ENCODE measurements at places on chromosomes 4 and X.

DNA sequence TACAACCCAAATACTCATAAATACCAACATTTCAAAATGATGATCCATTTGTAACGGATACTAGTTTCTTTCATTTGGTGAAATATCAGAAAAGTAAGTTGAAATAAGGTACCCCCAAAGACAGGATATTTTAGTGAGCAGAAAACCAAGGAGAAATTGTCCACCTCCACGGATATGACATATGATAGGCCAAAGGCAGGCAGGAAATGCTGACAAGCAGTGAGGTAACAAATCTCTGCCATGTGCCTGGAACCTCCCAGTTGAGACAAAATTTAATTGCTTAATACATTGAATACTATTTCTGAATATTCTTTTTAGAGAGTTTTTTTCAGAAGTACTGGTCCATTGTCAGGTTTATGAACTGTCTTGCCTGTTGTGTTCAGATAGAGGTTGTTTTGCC lies 118.8 kb downstream of the GATB start:
- no peak for DNase-seq

- peak; percentile 38 for DNase-seq
Measured at GRCh38 chr4:140103676-140104075, 50.3 kb downstream of the MAML3 start.

- no peak for DNase-seq
Measured at GRCh38 chr4:19429684-19430083, 822.0 kb upstream of the SLIT2 start.

DNA sequence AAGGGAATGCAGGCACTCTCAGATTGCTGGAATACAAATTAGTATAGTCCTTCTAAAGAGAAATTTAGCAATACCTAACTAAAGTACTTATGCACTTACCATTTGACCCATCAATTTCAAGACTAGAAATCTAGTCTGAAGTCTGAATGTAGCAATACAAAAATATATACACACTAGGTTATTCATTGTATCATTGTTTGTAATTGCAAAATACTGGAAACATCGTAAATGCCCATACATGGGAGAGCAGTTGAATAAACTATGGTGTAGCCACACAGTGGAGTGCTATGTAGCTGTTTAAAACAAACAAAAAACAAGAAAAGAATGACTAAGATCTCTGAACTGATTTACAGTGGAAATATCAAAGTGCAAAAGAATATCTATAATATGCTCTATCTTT lies 346.4 kb downstream of the ZNF674 start:
- no peak for DNase-seq

GRCh38 chrX:9312922-9313867 lies 151.7 kb upstream of the TBL1X start:
- no peak for DNase-seq

DNA sequence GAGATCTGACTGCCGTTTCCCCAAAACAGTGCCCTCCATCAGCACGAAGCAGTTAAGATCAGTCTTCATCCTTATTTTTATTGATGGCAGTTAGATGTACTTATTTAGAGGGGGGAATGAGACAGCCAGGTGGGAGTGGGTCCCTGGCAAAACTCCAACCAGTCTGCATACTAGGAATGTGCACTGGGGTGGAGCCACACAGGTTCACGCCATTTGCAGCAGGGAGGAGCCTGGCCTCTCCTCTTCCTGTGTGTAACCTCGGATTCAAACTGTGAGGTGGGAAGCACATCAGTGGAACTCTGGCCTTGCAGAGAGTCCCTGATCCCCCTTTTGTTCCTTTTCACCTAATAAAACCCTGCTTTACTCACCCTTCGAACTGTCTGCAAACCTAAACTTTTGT lies 987.7 kb upstream of the GRIA3 start:
- DNase-seq = no peak

- no peak for DNase-seq
Measured at GRCh38 chrX:125295337-125295736, 24.3 kb upstream of the TEX13C start.

DNA sequence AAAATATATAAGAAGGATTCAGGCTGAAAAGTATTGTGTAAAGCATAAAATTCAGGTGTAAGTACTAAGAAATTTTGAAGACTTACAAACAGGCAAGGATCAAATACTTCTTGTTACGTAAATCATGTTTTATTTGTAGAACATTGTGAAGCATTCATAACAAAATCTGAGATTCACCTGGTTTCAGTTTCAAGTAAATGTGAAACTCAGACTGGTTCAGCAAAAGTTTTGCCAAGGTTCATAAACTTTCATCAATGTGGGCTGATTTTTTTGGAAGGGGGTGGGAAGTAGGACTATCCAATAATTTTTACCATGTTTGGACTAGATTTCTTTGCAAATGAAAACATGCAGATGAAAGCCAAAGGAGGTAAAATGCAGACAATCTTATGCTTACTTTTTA lies 527.7 kb downstream of the ANKRD50 start:
- no peak for DNase-seq

DNA sequence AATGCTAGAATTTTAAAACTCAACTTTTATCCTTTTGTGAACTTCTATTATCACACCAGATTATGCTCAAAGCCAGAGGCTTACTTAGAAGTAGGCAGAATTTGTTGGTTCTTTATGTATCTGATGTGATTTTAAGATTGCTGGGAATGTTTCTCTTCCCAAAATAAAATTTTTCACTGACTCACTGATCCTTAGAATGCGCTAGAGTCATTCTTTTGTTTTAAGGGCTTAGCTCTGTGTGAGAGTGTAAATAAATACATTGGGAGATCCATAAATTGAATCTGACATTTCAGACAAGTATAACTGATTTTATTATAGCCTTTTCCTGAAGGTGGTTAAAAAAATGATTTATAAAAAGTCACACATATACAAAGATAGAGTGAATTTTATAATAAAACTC lies 101.3 kb downstream of the LARP1B start:
- DNase-seq = peak; percentile 9

GRCh38 chrX:9788911-9789310 lies 2.7 kb downstream of the SHROOM2 start:
- no peak for DNase-seq

- DNase-seq = no peak
Measured at GRCh38 chr4:146247356-146247755, 33.0 kb downstream of the REELD1 start.

- no peak for DNase-seq
Measured at GRCh38 chr4:75584067-75584466, 28.2 kb downstream of the ODAPH start.

GRCh38 chr4:8908206-8908893 lies 36.7 kb upstream of the HMX1 start:
- DNase-seq = no peak

DNA sequence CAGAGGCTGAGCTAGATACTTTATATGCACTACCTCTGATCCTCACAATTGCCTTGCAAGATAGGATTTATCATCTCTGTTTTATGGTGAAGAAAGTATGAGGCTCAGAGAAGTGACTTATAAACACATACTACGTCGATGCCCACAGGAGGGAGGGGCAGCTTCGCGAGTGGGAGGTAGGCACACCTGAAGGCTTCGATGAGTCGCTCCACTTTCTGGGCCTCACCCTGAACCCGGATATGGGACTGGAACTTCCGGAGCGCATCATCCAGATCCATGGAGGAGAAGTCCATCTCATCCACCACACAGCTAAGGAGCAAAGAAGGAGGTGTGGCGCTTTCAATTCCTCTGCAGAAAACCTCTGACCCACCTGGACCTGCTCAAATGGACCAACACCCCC lies 22.9 kb upstream of the KDM5C start:
- DNase-seq = no peak

- no peak for DNase-seq
Measured at GRCh38 chr4:5204781-5205180, 153.5 kb downstream of the STK32B start.

DNA sequence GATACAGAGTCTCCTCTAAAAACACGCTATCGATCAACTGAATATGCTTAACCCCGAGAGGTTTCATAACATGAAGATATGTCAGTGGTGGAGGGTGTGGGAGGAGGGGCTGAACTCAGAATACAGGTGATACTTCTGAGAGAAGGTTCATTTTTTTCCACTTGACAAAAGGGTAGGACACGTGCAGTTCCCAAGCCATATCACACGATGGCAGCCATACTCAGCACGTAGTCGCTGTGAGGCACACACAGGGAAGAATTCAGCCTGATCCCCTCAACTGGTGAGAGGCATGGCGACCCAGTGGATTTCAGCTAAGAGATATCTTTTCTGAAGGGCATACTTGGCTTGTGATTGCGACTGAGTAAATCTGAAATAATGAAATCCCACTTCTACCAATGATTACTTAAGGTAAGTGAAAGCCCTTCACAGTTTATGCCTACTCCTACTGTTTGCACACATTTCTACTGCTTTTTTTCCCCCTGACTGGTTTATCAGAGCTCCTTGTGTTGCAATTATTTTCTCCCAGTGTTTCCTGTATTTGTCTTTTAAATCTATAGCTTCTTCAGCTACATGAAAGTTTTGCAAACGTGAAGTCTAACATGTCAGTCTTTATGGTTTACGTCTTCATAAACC lies 133.1 kb downstream of the CORIN start:
- peak; percentile 13 for DNase-seq

DNA sequence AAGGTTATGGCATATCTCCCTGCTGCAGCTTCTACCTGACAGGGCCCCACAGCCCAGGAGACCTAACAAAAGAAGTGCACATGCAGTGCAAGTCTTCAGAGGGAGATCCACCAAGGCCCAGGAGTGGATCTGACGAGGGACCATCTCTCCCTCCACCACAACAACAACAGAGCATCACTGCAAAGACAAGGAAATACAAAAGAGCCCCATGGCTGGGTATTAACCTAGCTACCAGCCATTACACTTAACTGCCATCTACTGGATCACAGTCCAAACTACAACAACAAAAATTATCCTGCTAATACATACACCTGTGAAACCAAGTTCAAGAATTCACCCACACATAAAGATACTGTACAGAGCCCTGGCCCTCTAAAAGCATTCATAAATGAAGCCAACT lies 280.2 kb upstream of the SLC7A11 start:
- no peak for DNase-seq

DNA sequence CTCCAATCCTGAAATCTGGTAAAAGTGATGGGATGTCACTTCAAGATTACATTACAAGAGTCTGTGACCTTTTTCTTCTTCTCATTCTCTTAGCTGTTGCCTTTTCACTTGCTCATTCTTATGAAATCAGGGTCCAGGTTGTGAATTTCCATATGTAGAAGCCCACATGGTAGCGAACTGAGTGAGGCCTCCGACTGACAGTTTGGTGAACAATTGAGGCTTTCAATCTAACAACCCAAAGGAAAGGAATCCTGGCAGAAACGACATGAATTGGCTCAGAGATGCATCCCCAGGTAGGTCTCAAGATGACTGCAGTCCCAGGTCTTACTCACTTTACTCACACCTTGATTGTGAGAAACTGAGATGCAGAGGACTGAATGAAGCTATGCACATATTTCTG lies 203.4 kb upstream of the FAT4 start:
- no peak for DNase-seq

DNA sequence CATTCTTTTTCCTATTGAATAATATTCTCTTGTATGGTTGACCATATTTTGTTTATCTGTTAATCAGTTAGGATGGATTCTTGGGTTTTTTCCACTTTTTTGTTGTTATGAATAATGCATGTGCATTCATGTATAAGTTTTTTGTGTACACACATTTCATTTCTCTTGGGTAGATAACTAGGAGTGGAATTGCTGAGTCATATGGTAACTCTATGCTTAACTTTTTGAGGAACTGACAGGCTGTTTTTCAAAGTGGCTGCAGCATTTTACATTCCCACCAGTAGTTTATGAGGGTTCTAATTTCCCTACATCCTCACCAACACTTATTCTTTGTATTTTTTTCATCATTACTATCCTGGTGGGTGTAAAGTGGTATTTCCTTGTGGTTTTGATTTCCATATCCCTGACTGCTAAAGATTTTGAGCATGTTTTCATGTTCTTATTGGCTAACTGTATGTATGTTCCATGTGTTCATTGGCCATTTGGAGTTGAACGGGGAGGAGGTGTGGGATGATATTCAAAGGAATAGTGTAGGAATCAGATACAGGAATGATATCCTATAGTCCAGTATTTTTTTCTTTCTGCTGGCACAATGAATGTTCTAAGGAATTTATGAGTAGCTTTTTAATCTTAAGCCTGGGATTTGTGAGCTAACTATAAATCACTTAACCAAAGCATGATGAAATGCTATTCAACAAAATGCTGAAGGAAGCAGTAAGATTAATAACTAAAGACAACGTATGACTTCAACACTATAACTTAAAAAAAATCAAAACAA lies 114.3 kb downstream of the AMELX start:
- DNase-seq = peak; percentile 42

- DNase-seq = peak; percentile 43
Measured at GRCh38 chr4:54877006-54877405, 219.2 kb downstream of the KIT start.

- DNase-seq = no peak
Measured at GRCh38 chr4:40122941-40123340, 66.3 kb downstream of the N4BP2 start.

GRCh38 chrX:139692506-139692849 lies 15.5 kb downstream of the MCF2 start:
- DNase-seq = no peak

GRCh38 chr4:24241511-24241910 lies 342.8 kb downstream of the DHX15 start:
- no peak for DNase-seq

DNA sequence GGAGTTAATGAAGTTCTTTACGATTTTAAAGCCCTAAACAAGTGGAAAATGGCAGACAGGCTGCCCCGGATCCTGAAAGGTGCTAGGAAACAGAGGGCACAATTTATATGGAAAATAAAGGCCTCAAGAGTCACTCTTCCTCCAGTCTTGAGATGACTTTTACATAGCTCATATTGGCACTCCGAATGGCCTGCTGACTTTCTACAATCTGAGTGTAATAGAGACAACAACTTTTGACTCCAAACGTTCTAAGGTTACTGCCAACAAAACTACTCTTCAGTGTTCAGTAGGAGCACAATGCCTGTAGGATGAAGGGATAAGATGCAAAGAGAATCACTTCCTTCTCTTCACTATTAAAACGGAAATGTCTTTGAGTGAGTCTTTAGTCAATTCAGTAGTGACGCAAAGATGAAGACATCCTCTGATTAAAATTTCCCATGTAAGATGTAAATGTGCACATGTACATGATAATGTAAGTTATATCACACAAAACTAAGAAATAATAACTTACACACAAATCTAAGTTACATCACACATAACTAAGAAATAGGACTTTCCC lies 40.5 kb downstream of the VEGFC start:
- no peak for DNase-seq

GRCh38 chr4:116501954-116502353 lies 583.4 kb downstream of the TRAM1L1 start:
- no peak for DNase-seq

- no peak for DNase-seq
Measured at GRCh38 chr4:71807469-71807868, 23.6 kb upstream of the GC start.

Measured in HCEC 1CT (cell line).